Activated naive CD4-positive, alpha-beta T cell treated with Interleukin-2 at 50 U/mL for 16 hours (primary cell): ENCODE measurements at places on chromosomes 6 and 20.

DNA sequence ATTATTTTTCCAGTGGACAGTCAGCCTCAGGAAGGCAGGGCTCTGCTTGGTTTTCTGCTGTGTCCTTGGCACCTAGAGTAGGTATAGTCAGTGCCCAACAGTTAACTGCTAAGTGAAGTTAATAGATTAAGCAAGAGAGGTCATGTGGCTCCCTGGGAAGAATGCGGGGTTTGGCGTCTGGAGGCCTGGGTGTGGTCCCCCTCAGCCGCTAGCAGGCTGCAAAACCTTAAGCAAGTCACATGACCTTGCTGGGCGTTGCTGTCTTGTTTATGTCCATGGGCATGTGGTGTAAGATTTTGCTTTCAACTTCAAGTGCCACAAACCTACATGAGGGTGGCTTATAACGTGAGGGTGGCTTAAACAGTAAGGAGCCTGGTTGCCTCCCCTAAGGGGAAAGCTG, 75.5 kb upstream of the SCP2D1 start:
- DNase-seq, result no peak

- no peak for DNase-seq
Measured at GRCh38 chr20:61584851-61585250, 332.8 kb downstream of the CDH4 start.

GRCh38 chr6:167118006-167118405, 4.9 kb upstream of the CCR6 start:
- DNase-seq, result no peak

DNA sequence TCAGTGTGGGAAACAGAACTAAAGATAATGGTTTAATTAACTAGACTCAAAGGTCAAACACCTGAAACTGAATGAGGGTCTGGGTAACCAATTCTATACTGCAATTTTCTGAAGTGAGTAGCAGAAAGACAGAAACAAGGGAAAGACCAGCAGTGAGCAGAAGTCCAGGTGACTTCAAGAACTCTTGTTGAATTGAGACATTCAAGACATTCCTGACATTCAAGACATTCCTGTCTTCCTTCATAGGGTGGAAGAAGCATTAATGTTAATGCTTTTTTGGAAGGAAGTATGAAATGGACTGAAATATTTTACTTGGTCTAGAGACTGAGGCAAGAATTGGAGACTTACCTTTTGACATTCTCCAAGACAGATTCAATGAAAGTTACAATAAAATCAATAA, 529.9 kb upstream of the MMS22L start:
- no peak for DNase-seq
